ENCODE measurements at places on chromosomes 4 and X.

DNA sequence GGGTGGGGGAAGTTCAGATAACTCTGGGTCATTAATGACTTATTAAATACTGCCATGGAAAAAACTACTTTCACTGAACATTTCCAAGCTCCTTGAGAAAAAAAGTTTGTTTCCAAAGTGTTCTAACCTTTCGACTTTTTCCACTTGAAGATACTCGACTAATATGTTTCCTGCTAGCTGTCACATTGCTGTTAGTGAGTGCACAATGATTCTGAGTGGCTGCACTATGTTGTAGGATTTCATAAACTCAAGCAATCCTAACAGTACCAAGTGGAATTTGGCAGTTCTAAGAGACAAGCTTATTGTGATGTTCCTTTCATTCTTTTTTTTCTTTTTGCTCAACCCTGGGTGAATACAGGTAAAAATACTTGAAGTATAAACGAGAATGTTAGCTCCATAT is 33.4 kb downstream of the GRXCR1 start:
- DNase-seq = no peak

GRCh38 chrX:40871385-40872082 is 136.2 kb upstream of the MED14 start:
- DNase-seq = peak; percentile 40

DNA sequence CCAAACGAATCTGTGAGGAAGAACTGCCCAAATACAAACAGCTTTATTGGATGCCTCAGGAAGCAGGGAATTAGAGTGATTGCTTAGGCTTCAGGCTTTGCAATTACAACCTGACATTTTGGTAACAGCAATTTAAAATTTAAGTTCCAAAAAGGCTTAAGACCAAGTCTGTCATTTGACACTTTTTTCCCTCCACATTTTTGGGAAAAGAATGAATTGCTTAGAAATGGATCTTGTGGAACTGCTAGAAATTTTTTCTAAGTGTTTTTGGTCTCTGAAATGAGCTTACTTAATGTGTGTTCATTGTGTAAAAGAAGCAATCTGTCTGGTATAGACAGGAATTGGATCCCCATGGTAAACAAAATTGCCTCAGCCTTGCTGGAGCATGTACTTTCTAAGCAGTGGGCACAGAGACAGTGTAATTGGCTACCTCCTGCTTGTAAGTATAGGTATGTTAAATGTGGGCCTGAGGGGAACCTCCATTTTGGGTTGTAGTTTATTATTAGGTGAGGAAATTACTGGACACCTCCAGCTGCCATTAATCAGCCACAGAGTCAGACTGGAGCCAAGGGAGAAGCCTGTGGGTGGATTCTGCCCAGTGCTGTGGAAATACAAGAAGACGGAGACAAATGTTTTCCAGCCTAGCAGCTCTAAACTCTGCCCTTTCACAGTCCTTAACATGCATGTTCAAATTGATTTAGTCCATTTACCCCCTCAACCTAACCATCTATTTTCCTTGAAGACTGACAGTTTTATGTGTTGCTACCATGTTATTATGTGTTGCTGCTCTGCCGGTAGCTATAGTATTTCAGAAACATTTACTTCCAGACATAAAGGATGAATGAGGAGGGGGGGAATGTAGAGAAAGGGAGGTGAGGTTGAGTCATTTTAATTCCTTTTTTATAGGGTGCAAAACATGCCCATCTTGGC is 473.0 kb downstream of the SPRY1 start:
- no peak for DNase-seq

- no peak for DNase-seq
These were observed 517.1 kb upstream of the ZFP42 start for GRCh38 chr4:187478292-187479140.

GRCh38 chr4:101279377-101279871 is 67.9 kb downstream of the PPP3CA start:
- peak; percentile 84 for DNase-seq

GRCh38 chr4:1466034-1466862 is 60.0 kb upstream of the NKX1-1 start:
- no peak for DNase-seq

DNA sequence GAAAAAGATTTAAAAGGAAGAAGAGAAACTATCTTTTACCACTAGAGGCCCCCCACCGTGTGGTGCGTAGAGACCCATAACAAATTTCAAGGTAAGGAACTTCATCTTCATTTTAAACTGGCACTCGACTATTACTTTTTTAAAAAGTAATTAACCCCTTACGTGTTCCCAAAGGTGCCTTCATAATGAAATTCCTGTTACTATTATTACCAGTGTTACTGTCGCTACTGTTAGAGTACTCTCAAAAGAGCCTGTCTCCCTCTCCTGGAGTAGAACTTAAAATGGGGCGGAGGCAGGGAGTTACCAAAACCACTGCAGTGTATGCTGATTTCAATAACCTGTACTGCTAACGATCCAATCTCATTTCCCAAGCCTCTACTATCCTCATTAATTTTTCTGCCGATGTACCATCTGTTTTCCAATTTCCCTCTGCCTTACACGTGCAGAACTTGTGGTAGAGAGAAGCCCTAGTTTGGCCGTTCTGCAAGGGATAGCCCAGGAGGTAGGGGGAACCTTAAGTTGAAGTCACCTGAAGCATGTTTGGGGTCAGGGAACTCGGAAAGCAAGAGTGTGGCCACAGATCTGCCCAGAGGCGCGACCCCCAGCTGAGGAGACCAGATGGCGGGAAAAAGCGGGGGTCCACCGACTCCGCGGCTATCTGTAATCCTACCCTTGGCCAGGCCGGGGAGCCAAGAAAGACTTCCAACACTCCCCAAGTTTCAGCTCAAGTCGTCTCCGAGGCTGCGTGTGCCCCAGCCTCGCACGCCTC is 720 bp upstream of the STK26 start:
- DNase-seq = no peak

DNA sequence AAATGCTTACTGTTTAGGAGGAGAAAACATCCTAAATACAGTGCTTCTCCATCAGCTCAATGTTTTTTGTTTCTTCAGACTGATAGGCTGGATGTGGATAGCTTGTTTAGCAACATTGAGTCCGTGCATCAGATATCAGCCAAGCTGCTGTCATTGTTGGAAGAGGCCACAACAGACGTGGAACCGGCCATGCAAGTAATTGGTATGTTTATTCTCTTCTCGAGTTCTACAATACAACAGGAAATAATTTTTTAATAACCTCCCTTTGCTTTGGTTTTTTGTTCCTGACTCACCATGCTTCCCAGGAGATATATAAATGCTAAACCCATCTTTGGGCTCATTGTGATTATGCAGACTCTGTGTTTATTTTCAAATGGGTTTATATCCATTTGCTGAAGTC is 60.9 kb downstream of the ARHGEF38 start:
- DNase-seq = no peak

DNA sequence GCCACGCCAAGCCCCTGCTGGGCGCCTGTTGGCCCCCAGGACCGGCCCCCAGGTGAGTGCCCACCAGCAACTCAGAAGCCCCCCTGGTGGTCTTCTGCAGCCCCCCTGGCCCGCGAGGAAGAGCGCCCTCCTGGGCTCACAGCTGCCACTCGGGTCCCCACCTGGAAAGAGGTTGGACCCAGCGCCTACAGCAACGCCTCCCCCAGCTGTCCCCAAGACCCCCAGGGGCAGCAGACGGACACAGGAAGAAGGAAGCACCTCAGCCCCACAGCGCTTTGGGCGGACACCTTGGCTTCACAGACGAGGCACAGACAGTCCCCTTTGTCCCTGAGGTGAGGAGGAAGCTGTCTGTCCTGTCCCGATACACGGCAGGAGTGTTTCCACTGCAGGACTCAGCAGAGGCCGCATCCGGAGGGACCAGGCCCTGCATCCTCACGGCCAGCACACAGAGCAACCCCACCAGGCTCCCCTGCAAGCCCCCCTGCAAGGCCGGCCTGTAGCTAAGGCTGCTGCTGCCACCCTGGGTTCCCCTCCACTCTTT is 115.6 kb upstream of the NKX1-1 start:
- no peak for DNase-seq

- no peak for DNase-seq
These were observed 445.5 kb upstream of the NDST3 start for GRCh38 chr4:117588771-117589170.

DNA sequence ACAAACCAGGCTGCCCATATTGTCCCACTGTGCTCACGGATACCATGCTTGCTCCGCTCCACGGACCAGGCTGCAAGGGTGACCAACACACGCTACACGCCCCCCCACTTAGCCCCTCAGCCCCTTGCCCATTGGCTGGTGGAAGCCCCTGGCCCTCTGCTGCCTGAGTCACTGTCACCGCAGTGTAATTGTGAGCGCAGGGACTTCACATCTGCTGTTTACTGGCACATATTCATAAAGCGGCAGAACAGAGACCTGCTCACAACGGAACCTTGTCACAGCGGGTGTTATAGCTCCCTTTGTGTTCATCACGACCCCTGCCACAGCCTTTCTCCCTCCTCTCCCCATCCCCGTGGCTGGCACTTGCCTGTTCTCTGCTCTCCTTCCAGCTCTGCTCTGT is 83.7 kb downstream of the PSAPL1 start:
- DNase-seq = no peak

DNA sequence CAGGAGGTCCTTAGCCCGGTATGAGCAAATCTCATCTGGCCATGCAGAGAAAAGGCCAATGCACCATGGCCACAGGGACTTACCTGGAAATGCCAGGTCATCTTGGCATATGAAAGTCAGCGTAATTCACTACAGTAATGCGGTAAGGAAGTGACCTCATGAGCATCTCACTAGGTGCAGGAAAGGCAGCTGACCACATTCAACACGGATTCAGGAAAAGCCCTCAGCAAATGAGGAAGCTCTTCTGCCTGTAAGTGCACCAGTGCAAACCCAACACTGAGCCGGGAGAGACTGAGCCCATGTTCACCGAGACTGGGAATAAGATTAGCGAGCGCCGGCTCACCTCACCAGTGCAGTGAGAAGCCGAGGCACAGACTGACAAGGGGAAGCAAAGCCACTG is 23.7 kb downstream of the LRPAP1 start:
- no peak for DNase-seq

GRCh38 chr4:138055890-138056289 is 186.3 kb downstream of the SLC7A11 start:
- no peak for DNase-seq

- DNase-seq = no peak
These were observed 39.8 kb downstream of the NPY2R start for GRCh38 chr4:155248002-155248896.

- no peak for DNase-seq
These were observed 623.4 kb downstream of the SPRY1 start for GRCh38 chr4:124019749-124020549.

DNA sequence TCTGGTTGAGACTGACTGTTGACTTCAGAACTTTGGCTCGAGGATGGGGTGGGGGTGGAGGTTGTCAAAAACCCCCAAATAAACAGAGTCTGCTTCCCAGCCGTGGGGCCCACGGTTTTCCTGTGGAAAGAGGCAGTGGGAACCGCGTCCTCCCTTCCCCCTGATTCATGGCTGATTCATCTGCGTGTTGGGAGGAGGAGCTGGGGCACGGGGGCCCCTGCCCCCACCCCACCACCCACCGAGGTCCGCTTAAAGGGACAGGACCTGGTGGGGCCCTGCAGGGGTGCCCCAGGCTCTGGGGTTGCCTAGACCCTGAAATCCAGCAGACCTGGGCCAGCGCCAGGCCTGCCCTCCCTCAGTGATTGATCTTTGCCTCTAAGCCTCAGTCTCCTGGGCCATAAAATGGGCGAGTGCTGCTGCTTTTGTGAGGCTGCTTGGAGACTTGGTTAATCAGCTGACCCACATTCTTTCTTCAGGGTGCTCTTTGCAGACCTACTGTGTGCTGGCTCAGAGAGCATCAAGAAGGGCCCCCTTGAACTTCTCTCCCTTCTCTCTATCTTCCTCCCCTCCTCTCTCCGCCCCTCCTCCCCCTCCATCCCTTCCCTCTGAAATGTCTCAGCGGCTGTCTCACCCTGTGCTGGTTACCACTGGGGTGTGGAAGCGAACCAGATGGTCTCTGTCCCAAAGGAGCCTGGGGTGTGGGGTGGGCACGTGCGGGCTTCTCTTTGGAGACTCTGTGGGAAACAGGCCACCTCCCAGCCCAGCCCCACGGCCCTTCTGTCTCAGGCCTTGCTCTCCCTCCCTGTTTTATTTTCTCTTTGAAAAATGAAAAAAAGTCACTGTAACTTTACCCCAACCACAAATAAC is 9.1 kb downstream of the HTRA3 start:
- DNase-seq = peak; percentile 51

- peak; percentile 44 for DNase-seq
These were observed 367.0 kb downstream of the BCOR start for GRCh38 chrX:39730662-39731329.

DNA sequence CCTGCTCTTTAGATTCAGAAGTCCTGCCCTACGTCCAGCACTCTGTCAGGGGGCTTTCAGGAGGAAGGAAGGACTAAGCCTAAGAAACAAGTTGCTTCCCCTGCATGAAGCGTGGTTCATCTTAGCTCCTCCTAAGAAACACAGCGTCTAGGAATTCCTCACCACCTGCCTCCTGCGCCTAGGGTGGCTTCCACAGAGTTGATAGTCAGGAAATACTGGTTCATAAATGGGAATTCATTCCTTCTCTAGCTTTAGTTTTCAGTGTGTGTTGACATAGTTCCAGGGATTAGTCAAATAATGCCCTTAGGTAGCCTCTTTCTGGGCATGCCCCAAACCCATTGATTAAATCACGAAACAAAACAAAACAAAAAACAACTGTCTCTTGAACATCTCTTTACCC is 1.7 kb upstream of the MXRA5 start:
- no peak for DNase-seq

- DNase-seq = no peak
These were observed 262.8 kb downstream of the SNCA start for GRCh38 chr4:89574176-89574575.

- peak; percentile 5 for DNase-seq
These were observed 179.6 kb upstream of the NOCT start for GRCh38 chr4:138835832-138836533.

DNA sequence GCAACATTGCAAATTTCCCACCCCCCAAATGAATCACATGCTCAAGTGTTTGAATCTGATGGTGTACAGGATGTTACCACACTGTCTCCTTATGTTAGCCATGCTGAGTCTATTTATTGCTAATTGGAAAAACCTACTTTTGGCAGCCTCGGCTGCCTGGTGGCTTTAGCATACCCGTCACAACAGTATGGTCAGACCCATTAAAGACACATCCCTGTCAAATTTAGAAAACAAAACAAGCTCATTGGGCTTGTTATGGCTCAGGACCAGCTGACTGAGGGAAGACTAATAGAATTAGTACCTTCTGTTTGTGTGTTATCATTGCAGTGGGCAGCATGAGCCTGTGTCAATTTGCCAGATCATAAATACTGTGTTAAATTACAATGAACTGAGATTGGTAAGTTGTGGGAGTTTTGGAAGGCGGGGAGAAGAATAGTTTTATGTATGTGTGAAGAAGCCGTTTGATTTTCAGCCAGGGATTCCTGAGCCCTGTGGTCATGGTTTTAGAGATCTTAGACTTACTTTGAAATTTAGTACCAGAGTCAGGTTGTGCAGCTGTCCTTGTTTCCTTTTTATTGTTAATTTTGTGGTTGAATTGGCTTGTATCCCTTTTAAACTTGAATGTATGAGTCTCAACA is 66.8 kb downstream of the POLA1 start:
- no peak for DNase-seq

Data from inflammatory macrophage treated with lipopolysaccharide for 4 hours (primary cell).